ENCODE measurements at places on chromosomes 12 and 14.

DNA sequence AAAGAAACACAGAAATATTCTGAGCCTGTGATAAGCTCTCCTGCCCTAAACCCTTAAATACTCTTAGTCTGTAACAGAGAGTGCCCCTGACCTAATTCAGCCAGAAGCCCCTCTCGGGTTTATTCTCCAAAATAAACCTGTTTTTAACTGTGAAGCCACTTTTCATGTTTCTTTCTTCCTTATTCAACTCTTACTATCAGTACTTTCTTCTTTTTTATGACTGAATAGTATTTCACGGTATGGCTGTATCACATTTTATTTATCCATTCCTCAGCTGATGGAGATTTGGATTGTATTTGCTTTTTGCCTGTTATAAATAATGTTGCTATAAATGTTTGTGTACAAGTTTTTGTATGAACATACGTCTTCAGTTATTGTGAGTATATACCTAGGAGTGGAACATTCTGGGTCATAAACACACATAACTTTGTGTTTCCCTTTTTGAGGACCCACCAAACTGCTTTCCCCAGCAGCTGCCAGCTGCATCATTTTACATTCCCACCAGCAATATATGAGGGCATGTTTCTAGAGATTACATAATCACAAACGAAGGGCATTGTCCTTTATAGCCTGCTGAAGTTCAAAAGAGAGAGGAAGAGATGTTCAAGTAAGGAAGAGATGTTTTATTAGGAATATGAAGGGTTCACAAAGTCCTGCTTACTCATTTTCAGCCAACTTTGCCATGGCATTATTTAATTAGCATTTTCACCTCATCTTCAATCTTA is 199.4 kb upstream of the NUDT4 start:
- DNase-seq = no peak

DNA sequence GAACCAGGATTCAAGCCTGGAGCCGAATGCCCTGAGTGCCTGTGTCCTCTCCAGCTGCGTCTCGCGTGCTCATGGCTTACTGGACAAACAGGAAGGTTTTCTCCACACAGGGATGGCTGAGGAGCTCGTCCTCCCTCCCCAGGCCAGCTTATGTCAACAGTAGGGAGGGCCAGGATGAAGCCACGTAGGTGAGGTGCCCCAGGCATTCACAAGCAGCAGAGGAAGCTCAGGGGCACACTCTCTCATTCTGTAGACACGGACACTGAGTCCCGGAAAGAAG is 49.3 kb downstream of the TRPV4 start:
- DNase-seq = no peak

DNA sequence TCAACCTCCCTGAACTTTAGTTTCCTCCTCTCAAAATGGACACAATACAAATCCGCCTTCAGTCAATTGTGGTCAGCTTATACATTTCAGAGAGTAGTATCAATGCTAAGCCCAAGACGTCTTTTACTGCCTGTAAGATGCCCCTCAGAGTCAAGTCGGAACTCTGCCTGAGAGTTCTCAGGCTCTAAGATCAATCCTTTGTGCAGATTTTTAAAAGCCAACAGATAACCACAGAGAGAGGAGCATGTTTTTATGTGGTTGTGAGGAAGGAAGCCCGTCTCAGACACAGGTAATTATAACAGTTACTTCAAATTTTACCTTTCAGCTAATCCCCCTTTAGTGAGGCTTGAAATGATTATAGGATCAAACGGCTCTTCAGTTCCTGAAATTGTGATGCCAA is 91.6 kb downstream of the HELB start:
- DNase-seq = no peak

- DNase-seq = no peak
Measured at GRCh38 chr14:77184396-77185092, 2.9 kb downstream of the TMEM63C start.

DNA sequence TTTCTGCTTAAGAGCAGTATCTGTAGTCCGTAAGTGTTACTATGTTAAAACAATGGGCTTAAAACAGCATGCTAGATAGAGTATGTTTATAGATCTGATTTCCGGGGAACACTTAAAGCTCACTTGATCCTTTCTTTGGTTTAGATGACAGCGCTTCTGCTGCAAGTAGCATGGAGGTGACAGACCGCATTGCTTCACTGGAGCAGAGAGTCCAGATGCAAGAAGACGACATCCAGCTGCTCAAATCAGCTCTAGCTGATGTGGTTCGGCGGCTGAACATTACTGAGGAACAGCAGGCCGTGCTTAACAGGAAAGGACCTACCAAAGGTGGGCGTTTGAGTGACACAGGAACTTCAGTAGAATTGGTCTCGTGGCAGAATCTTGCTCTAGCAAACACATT is 57.5 kb downstream of the EML1 start:
- DNase-seq = no peak

DNA sequence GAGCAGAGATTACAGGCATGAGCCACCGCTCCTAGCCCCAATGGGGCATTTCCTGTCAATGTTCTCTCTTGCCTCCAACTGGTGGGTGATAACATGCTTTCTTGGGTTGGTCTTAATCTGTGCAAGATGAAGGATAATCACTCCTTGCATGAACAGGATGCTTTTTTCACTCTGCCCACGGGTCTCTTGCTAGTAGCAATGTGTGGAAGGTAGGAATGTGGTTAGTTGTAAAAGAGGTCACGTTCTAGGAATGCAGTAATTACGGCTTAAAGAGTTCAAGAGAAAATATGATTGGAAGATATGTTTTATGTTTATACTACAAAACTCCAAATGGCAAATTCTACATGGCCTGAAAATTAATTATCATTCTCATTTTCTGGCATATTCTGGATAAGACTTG is 10.5 kb downstream of the RNASE10 start:
- DNase-seq = no peak

DNA sequence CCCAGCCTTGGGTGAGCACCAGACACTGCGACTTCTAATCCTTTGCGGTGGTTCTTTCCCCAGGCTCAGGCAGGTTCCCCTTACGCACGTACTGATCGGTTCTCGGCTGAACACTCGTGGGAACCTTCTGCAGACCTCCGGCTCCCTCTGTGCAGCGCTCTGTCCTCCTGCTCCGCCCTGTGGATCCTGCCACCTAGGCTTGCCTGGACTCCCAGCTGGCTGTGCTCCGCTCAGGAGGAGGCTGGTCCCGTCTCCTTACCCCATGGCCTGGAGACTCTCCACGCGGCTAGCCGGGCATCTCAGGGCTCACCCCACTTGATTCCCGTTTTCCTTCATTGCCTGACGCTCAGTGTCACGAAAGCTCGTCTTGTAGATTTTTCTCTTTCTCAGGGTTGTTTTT is 34.7 kb downstream of the TNFAIP2 start:
- DNase-seq = no peak

DNA sequence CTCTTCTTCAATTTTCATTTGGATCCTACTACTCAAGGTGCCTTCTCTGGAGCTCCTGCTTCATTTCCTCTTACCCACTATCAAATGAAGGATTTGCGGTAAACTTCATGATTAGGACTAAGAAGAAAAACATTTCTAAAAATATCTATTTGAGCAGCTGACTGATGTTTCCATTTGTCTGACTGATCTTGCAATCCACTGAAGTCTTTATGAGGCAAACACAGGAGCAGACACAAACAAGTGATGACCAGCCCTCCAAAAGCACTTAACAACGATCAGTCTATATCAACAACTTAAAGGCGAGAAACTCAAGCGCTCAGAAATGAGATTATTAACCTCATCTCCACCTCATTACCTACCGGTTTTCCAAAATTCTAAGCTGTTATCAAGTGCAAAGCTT is 26.2 kb downstream of the OSBPL8 start:
- no peak for DNase-seq

- DNase-seq = no peak
Measured at GRCh38 chr14:77275601-77276017, 4.6 kb upstream of the NGB start.

GRCh38 chr14:35708062-35708461 is 101.0 kb downstream of the RALGAPA1 start:
- DNase-seq = no peak

DNA sequence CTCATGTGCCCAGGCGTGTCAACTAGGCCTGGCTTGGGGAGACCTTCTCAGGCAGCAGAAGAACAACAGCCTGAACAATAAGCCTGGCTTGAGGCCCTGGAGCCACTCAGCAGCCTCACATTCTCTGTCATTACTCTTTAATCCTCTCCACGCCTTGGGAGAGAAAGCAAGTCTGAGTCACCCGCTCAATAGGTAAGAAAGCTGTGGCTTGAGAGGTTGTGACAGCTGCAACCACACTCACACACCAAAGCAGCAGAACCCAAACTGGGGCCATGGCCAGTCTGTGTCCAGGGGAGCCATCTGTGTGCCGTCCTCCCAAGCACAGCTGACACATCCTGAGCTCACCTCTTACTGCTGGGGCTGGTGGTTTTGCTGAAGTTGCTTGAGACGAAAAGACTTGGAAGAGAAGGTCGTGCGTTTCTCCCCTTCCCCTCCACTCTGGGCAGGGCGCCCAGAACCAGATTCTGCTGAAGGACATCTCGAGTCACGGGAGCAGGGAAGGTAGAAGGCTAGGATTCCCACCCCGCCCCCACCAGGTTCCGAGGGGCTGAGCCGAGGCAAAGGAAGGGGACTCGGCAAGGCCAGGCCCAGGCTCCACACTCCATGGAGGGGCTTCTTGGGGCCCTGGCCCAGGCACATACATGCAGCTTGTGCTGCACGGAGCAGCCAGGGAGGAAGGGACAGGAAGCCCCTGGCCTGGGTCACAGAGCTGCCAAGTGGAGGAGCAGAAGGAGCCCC is 5.5 kb downstream of the TMEM63C start:
- DNase-seq = no peak
